ENCODE measurements at places on chromosomes 11 and 22.

- DNase-seq = no peak
Measured at GRCh38 chr22:21758091-21758864, 22.7 kb upstream of the YPEL1 start.

GRCh38 chr22:43270314-43270908 lies 72.8 kb downstream of the SCUBE1 start:
- DNase-seq = peak; percentile 65

GRCh38 chr11:130519128-130519932 lies 70.9 kb downstream of the ADAMTS15 start:
- DNase-seq = no peak

GRCh38 chr22:48151641-48152040 lies 1389.2 kb downstream of the TBC1D22A start:
- no peak for DNase-seq

DNA sequence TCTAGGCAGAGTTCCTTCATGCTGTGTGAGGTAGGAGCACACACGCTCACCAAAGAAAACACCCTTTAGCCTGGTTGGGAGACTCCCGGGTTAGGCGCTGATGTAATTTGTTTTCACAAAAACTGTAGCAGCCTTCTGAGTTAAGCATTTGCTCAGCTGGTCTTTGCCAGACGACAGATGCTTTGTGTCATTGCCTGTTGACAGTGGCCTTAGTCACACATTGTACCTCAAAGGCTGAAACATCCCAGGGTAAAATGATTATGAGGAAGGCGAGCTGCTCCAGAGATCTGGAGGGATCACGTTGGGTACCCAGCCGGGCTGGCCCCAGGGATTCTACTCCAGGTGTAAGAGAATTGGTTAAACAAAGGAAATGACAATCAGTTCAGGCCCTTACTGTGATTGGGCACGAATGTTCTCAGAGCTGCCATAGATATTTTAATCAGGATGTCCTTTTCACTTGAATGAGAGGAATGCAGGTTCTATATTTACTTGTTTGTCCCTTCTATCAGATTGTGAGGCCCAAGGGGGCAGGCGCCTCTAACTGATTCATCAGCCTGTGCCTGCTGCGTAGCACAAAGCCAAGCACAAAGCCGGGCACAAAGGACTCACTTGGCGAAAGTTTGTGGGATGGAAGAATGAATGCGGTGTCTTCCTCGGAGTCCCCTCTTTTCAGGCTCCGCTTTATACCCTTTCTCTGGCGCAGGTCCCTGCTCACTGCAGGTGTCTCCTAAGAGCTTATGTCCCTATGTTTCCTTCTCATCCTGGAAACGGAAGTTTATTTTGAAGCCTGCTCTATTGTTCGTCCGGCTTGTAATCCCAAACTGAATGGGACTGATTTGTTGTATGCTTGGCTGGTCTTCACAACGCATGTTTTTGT lies 47.1 kb downstream of the ADM start:
- no peak for DNase-seq

- DNase-seq = no peak
Measured at GRCh38 chr22:19974935-19975706, 33.5 kb upstream of the TXNRD2 start.

GRCh38 chr11:84061726-84062125 lies 775.6 kb upstream of the CCDC90B start:
- no peak for DNase-seq

GRCh38 chr11:64976651-64977050 lies 4.7 kb upstream of the MAJIN start:
- DNase-seq = no peak

- DNase-seq = peak; percentile 92
Measured at GRCh38 chr11:61516675-61517572, 8.4 kb downstream of the LRRC10B start.

GRCh38 chr11:40037005-40037404 lies 1422.4 kb downstream of the LRRC4C start:
- no peak for DNase-seq

- no peak for DNase-seq
Measured at GRCh38 chr11:74453373-74453975, 13.9 kb downstream of the KCNE3 start.

GRCh38 chr22:20386336-20386735 lies 7.6 kb upstream of the ZNF74 start:
- no peak for DNase-seq

GRCh38 chr22:50342651-50343540 lies at the start of gene PPP6R2:
TSS of gene PPP6R2 (plus strand) at chr22:50343327. CDS start at chr22:50393909, 50,582 bp downstream.
- peak; percentile 74 for DNase-seq

- no peak for DNase-seq
Measured at GRCh38 chr11:14593671-14594070, 49.9 kb upstream of the PDE3B start.

Measured in GM12892 (cell line).